ENCODE measurements at places on chromosomes 5 and 9. TPM values are rescaled to one million over a fixed set of nuclear protein-coding genes. Genes with fewer than 3 reads are reported as not detected.
A peak's percentile ranks its signal among the peaks of the same experiment; 100 is the strongest.

DNA sequence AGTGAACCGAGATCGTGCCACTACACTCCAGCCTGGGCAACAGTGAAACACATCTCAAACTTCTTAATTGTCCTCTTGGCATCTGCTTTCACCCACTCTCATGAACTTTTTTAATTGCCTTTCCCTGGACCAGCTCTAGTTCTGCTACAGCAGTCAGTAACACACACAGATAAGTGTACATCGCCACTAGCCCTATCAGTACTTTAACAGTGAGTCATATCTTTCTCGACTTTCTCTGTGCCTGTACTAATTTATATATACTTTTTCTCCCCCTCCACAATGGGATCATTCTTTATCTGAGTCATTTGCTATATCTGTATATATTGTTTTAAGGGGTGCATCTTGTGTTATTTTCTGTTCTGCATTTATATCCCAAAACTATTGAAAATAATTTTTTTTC, 6.7 kb downstream of the CDC37L1 start:
- H3K4me3 ChIP-seq: no peak overlapping the region
- H3K27ac ChIP-seq: no peak overlapping the region
- no peak for DNase-seq
- H3K4me1 ChIP-seq: peaks cover under 1% of the 10 kb centered on the region
- peaks cover 8% of the 10 kb centered on the region for H3K36me3 ChIP-seq
- H3K27me3 ChIP-seq: no peaks in the 10 kb centered on the region

GRCh38 chr5:141734501-141735229, 52.6 kb upstream of the ARAP3 start:
- H3K27me3 ChIP-seq: no peaks in the 10 kb centered on the region
- DNase-seq: peak; percentile 48
- no peaks in the 10 kb centered on the region for H3K4me1 ChIP-seq
- no peaks in the 10 kb centered on the region for H3K36me3 ChIP-seq

DNA sequence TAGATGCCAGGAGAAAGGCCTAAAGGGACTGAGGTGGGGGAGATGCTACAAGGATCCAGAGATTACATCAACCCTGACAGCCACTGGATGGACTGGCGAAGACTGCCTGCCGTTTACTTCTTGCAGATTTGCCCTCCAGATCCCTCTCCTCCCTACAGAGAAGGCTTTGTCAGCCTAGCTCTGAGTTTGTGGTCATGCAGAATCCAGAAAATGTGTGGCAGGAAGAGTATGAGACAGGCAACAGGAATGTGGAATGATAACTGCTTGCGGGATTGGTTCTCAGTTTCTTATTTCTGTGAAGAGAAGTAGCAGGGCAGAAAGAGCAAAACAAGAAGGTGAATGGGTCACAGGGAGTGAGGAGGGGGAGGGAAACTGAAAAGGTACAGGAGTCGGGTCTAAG, 129.6 kb downstream of the TLE1 start:
- no peaks in the 10 kb centered on the region for H3K27me3 ChIP-seq
- no peak for DNase-seq
- no peaks in the 10 kb centered on the region for H3K36me3 ChIP-seq
- H3K27ac ChIP-seq: no peak overlapping the region
- H3K4me1 ChIP-seq: no peaks in the 10 kb centered on the region

- no peak overlapping the region for H3K4me3 ChIP-seq
- H3K36me3 ChIP-seq: no peaks in the 10 kb centered on the region
- no peaks in the 10 kb centered on the region for H3K4me1 ChIP-seq
- H3K27me3 ChIP-seq: no peaks in the 10 kb centered on the region
- peak overlapping the region; percentile 1 for H3K27ac ChIP-seq
Measured at GRCh38 chr5:149400304-149400703, 21.2 kb upstream of the IL17B start.

DNA sequence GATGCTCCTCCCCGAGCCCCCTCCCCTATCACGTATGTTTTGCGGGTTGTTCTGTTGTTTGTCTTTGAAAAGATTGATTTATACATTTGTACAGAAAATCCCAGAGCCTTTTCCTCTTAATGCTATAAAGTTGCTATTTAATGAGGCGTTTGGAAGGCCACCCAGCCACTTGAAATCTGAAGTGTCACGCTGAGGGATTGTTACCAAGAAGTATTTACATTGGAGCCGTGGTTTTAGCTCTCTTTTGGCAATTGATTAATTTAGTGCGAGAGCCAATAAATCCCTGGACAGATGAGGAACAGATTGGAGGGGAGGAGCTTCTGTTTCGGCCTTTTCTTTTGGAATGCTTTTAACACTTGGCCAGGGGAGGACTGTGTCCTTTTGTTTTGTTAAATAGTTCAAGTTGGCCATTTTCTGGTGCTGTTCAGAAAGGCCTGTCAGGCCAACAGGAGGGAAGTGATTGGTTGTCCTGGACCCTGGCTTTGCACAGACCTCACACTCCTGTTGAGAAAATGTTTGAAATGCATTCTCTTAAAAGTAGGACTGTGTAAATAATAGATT, 250.2 kb downstream of the PDZD2 start:
- no peaks in the 10 kb centered on the region for H3K27me3 ChIP-seq
- no peak for DNase-seq
- no peaks in the 10 kb centered on the region for H3K4me1 ChIP-seq

GRCh38 chr5:22734907-22735306, 118.2 kb downstream of the CDH12 start:
- H3K4me1 ChIP-seq: no peaks in the 10 kb centered on the region
- no peak overlapping the region for H3K4me3 ChIP-seq
- no peak for DNase-seq
- H3K27me3 ChIP-seq: no peaks in the 10 kb centered on the region
- no peaks in the 10 kb centered on the region for H3K36me3 ChIP-seq

DNA sequence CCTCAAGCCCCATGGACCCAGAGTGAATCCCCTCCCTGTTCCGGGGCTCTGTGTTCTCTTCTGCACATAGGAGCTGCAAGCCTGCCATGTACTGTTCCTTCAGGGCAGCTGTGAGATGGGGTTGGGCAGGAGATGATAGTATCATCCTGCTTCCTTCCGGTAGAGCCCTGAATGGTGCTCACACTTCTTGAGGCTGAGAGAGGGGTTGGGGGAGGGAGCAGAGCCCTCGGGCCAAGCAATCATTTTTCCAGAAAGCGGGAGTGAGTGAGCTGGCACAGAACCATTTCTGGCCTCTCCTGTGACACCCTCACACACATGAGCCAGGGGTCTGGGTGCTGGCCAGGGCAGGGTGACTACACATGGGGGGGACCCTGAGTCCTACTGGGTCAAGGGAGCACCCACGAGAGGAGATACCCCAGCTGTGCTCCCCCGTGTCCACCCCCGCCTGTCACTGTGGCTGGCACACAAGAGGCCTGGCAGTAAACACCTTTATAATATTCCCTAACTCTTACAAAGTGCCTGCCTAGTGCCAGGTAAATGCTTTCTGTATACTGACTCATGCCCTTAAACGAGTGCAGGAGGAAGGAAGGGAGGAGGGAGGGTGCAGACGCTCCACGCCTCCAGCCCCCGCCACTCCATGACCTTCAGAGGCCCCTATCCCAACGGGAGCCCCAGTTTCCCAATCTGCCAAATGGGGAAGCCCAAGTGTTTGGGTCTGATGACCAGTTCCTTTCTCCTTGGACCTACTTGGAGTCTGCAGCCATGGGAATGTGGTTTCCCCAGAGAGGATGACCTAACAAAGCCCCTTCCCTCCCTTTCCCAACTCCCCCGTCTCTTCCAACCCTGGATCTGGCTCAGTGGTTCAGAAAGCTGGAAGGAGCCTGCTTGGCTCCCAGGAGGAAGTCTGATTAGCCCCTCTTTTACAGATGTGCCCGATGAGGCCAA, 15.5 kb downstream of the AKNA start:
- no peaks in the 10 kb centered on the region for H3K27me3 ChIP-seq
- no peak overlapping the region for H3K4me3 ChIP-seq
- H3K27ac ChIP-seq: peak overlapping the region; percentile 65

DNA sequence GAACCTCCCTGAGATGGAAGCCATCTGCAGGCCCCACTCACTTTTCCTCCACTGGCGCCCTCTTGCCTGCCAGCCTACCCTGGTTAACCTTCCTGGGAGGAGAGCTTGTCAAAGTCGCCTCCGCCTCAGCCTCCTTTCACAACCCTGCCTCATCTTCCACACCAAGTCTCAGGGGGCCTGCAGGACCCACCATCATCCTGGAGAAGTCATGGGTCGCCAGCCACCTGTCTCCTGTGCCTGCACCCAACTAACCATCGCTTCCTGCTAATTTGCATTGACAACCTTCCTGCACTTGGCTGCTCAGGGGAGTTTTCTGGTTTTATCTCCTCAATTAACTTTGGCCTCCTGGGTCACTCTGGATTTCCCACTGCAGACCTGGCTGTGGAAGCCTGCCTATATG, 52.8 kb upstream of the GRHPR start:
- H3K36me3 ChIP-seq: no peaks in the 10 kb centered on the region
- no peaks in the 10 kb centered on the region for H3K27me3 ChIP-seq
- H3K4me1 ChIP-seq: no peaks in the 10 kb centered on the region
- no peak for DNase-seq

- no peaks in the 10 kb centered on the region for H3K4me1 ChIP-seq
- no peaks in the 10 kb centered on the region for H3K27me3 ChIP-seq
- no peaks in the 10 kb centered on the region for H3K36me3 ChIP-seq
- DNase-seq: peak; percentile 45
Measured at GRCh38 chr9:89969881-89970639, 365.2 kb downstream of the GADD45G start.

DNA sequence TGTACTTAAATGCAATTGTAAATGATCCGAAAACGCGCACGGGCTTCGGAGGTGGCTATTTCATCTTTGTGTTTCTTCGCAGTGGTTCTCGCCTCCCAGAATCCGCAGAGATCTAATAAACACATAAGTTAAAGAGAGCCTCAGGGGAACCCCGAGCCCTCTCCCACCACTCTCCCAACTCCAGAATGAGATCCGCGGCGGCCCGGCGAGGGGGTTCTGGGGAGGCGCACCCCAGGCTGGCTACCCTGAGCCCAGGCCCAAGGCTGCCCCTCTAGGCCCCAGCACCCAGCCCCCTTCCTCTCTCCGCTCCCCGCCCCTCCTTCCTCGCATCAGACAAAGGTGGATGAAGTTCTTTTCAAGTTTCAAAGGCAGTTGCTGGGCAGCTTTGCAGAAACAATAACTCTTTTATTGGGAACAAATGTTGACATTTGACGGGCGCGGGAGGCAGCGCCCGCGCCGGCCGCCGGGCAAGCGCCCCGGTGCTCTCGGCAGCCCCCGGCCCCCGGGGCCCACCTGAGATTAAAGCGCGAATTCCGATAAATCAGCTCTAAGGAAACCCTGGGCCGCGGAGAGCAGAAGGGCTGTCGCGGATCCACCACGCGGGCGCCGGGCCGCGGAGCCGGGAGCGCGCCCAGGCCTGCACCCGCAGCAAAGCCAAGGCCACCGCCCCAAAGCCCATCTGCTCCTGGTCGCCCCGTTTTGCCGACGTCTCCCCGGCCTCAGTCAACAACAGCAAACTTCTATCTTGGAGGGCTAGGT, 8.4 kb downstream of the IRX2 start:
- DNase-seq: no peak
- H3K4me1 ChIP-seq: no peaks in the 10 kb centered on the region
- no peaks in the 10 kb centered on the region for H3K36me3 ChIP-seq
- no peak overlapping the region for H3K27ac ChIP-seq

GRCh38 chr9:127572961-127573721, 38.9 kb upstream of the STXBP1 start:
- H3K36me3 ChIP-seq: no peaks in the 10 kb centered on the region
- no peak overlapping the region for H3K4me3 ChIP-seq
- H3K27ac ChIP-seq: peak overlapping the region; percentile 86
- H3K27me3 ChIP-seq: no peaks in the 10 kb centered on the region
- H3K4me1 ChIP-seq: peaks cover 28% of the 10 kb centered on the region

- no peaks in the 10 kb centered on the region for H3K4me1 ChIP-seq
- no peak for DNase-seq
- H3K27me3 ChIP-seq: no peaks in the 10 kb centered on the region
- H3K36me3 ChIP-seq: no peaks in the 10 kb centered on the region
Measured at GRCh38 chr9:135619599-135619886, 19.8 kb downstream of the GLT6D1 start.

GRCh38 chr9:126128494-126129142, 198.0 kb upstream of the MVB12B start:
- no peaks in the 10 kb centered on the region for H3K36me3 ChIP-seq
- no peak for DNase-seq
- no peak overlapping the region for H3K27ac ChIP-seq
- no peak overlapping the region for H3K4me3 ChIP-seq
- H3K27me3 ChIP-seq: no peaks in the 10 kb centered on the region
- H3K4me1 ChIP-seq: no peaks in the 10 kb centered on the region

DNA sequence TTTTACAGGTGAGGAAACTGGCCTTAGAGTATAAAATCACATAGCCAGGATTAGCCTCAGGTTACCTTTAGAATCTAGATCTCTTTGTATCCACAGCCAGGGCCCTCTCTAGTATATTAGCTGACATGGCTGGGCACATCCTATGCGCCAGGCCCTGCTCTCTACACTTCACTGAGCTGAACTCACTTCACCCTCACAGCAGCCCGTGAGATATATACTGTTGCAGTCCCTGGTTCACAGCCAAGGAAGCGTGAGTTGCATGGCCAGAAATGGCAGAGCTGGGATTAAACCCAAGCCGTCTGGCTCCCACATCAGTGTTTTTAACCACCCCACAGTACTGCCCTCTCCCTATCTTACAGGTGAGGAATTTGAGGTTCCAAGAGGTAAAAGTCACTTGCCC, 58.4 kb downstream of the DAB2IP start:
- H3K27me3 ChIP-seq: no peaks in the 10 kb centered on the region
- H3K4me1 ChIP-seq: peaks cover 5% of the 10 kb centered on the region
- H3K4me3 ChIP-seq: no peak overlapping the region
- H3K36me3 ChIP-seq: no peaks in the 10 kb centered on the region

DNA sequence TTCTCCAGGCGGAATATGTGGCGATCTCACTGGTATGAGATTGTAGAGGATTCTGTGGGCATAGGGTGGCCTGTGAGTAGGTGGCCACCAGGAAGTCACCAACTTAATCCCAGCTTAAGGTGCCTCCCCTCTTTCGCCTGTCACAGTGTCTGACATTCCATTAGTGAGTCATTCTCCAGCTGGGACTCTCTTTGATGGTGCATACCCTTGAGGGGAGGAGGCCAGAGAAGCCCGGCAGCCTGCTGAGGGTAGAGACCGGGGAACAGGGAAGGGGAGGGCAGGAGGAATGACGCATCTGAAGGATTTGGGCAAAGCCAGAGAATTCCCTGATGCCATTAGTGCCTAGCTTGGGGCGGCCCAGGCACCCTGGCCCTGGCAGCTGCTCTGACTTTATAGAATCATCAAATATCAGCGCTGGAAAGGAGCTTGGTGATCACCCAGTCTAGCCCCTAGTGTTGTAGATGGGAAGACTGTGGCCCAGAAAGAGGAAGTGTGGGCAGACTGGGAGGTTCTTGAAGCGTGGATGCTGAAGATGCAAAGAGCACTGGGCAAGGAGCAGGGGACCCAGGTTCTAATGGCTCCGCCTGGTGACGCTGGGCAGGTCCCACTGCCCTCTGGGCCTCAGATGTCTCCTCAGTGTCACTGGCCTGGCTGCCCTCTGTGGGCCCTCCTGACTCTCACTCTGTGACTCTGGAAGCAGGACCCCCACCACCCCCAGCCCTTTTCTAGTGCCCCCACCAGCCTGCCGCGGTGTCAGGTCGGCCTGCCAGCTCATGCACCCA, 41.4 kb downstream of the DAB2IP start:
- H3K4me1 ChIP-seq: peaks cover 3% of the 10 kb centered on the region
- DNase-seq: no peak
- no peaks in the 10 kb centered on the region for H3K27me3 ChIP-seq
- H3K4me3 ChIP-seq: no peak overlapping the region
- H3K27ac ChIP-seq: peak overlapping the region; percentile 17
- no peaks in the 10 kb centered on the region for H3K36me3 ChIP-seq

- H3K27ac ChIP-seq: no peak overlapping the region
- DNase-seq: no peak
- peaks cover 37% of the 10 kb centered on the region for H3K36me3 ChIP-seq
Measured at GRCh38 chr5:181241393-181241975, 2.2 kb downstream of the RACK1 start.

NAIP gene
- 10.4 TPM for total RNA-seq

LCN2 gene
- 374 TPM for total RNA-seq

PKD2L2 gene
- not detected for total RNA-seq

PARP8 gene
- total RNA-seq: 6.7 TPM

All from colonic mucosa (tissue), 4 donors.